ENCODE measurements at places on chromosomes 11 and 22.

DNA sequence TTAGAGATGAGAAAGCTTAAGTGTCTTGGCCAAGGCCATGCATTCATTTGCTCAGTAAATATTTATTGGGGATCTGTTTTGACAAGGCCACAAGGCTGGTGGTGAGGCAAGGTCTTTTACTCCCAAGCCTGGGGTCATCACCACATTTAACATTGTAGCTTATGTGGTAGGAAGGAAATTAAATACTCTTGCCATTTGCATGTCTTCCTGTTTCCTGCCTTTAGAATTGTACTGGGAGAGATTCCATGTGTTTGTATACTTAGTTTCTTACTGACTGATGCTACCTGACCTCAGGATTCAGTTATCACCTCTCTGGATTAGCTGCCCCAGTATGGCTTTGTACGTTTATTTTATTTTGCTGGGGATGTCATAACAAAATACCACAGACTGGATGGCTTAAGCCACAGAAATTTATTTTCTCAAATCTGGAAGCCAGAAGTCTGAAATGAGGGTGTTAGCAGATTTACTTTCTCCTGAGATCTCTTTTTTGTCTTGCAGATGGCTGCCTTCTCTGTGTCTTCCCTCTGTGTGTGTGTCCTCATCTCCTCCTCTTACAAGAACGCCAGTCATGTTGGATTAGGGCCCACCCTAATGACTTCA is 44.8 kb downstream of the SPECC1L start:
- DNase-seq, result no peak

GRCh38 chr11:99592266-99592665 is 571.5 kb downstream of the CNTN5 start:
- no peak for DNase-seq

- peak; percentile 51 for DNase-seq
Observed at GRCh38 chr22:46053563-46054090, 76.7 kb upstream of the WNT7B start.

DNA sequence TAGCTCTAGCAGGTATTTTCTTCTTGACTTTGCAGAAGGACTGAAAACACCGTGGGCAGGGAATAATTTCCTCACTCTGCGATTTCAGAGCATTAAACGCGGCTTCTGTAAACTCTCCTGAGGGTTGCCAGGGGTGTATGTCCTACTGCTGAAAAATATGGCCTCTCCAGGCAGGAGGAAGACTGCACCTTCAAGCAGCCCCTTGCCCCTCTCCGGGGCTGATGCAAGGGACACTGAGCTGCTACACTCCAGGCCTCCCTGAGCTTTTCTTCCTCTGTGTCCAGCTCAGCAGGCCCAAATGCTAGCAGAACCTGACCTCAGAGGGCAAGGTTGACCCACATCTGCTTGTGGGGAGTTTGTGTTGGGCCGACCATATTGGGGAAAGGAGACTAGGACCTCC is 2.2 kb downstream of the CD6 start:
- no peak for DNase-seq

DNA sequence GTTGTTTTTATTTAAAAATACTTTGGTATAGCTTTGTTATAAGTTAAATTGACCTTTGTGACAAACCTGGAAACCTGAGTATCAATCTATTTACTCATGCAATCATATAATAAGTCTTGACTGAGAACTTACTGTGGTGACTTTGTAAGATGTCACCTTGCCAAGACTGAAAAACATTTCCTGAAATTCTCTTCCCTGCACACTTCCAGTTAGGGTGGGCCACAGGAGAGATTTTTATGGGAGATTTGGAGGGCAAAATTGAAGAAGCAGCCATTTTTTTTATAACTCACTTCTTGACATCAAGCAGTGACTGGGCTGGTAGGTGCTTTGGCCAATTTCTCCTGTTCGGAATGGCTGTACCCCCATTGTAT is 31.4 kb upstream of the GLYAT start:
- DNase-seq, result no peak
